ENCODE measurements at places on chromosomes 1 and 21. TPM values are rescaled to one million over a fixed set of nuclear protein-coding genes. Genes with fewer than 3 reads are reported as not detected.

The COL24A1 gene
- 0.02 TPM for total RNA-seq

The UBL4B gene
- total RNA-seq: not detected

The CALML6 gene
- 0.22 TPM for total RNA-seq

The TFF2 gene
- total RNA-seq: not detected

The KIAA0040 gene
- 1.1 TPM for total RNA-seq

The MIS18A gene
- 14.7 TPM for total RNA-seq

The ZBTB8B gene
- not detected for total RNA-seq

The CELSR2 gene
- 2.9 TPM for total RNA-seq

The PLXNA2 gene
- total RNA-seq: 4.6 TPM

The ABCA4 gene
- 0.18 TPM for total RNA-seq

The FCRLA gene
- total RNA-seq: not detected

The HMGCL gene
- 12.6 TPM for total RNA-seq

The LRRC8B gene
- 2.4 TPM for total RNA-seq

The S100A6 gene
- 2,971 TPM for total RNA-seq

The CAMK1G gene
- 0.43 TPM for total RNA-seq

The MEX3A gene
- total RNA-seq: 0.76 TPM

Data from A549 treated with dexamethasone at 1 μM for 4 hours (cell line).